Panc1 (cell line): ENCODE measurements at places on chromosomes 12 and 14.

GRCh38 chr12:22412581-22412980 lies 78.1 kb upstream of the ST8SIA1 start:
- no peak for DNase-seq

GRCh38 chr12:15899282-15899870 lies 11.8 kb upstream of the DERA start:
- no peak for DNase-seq

DNA sequence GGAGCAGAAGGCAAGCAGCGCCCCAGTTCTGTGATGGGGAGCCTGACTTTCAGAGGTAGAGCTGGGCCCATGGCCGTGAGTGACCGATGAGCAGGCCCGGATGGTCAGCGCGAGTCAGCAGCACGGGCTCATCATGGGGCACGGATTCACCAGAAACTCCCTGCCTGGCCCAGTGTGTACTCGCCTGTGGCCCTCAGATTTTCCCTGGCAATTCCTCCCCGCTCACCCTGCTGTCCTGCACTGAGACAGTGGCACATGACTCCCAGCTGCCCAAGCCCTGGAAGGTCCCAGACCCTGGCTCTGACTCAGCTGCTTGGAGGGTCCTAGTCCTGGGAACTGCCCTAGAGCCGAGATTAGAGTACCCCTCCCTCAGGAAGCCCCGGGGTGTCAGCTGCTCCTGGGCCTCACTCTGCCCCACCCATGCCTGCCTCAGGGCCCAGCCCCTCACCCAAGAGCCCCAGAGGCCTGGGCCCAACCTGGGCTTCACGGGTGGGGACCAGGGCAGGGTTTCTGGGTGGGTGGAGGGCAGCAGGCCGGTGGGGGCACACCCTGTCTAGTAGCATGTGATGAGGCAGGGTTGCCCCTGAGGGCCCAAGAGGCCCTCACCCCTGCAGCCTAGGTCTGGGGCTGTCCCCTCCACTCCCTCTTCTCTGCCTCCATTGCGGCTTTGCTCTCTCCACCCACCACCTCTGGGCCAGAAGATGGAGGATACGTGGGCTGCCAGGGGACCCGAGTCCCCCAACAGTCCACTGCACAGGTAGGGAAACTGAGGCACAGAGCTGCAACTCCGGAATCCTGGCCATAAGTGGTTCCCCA lies 8.4 kb downstream of the TRMT61A start:
- DNase-seq = no peak

GRCh38 chr14:92563359-92563758 lies 49.8 kb downstream of the RIN3 start:
- no peak for DNase-seq

- no peak for DNase-seq
These were observed 3.4 kb downstream of the PRKAG1 start for GRCh38 chr12:49015196-49015595.

DNA sequence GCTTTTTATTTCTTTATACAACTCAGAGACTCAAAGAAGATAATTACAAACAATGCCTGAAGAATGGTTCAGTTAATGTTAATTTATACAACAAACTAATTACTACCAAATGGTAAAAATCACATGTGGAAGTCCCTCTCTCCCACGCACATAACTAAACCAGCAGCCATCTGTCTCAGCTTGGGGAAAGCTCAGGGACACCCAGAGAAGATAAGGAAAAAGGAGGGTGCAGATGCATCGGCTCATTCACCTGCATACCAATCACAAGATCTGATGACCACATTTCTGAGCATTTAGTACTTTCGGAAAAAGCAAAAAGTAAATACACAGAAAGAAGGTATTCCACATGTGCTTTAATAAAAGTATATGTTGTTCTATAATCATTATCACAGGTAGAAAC lies 136.3 kb downstream of the SOX5 start:
- DNase-seq = no peak

DNA sequence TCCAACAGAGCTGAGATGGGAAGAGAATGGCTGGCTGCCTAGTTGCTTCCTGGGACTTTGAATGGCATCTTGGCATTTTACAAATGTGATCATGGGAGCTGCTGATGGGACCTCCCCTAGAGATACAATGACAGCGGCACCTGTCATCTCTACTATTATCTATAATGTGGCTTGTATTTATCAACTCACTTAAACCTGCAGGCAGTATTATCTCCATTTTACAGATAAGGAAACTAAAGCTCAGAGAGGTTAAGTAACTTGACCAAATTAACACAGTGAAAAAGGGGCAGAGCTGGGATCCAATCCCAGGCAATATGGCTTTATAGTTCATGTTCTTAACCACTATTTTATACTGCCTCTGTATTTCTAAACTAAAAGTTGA lies 111.7 kb downstream of the CHST11 start:
- DNase-seq = no peak

- DNase-seq = no peak
These were observed 43.6 kb downstream of the SPATS2 start for GRCh38 chr12:49410818-49411217.

- no peak for DNase-seq
These were observed 151.7 kb upstream of the DDHD1 start for GRCh38 chr14:53304726-53305381.

DNA sequence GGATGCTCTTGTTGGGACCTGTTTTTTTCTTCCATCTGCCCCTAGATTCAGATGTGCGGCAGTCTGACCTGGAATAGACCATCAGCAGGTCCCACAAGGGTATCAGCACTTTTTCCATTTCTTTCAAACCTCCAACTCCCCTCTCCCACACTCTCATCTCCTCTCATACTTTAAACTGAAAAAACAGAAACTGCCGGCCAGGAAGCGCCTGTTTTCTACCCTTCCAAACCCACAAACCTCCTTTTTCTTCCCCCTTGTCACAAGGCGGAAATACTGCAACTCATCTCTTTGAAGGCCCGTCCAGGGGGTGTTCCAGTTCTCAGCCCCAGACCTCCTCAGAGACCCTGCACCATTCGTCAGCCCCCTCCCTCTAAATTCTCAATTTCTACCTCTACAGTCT lies 62.5 kb upstream of the FKBP4 start:
- no peak for DNase-seq

- DNase-seq = no peak
These were observed 5.1 kb upstream of the TCL1B start for GRCh38 chr14:95681153-95681552.

GRCh38 chr12:54018468-54018984 lies 9.7 kb upstream of the HOXC6 start:
- no peak for DNase-seq

- no peak for DNase-seq
These were observed 30.3 kb downstream of the PITPNM2 start for GRCh38 chr12:123120452-123121166.

DNA sequence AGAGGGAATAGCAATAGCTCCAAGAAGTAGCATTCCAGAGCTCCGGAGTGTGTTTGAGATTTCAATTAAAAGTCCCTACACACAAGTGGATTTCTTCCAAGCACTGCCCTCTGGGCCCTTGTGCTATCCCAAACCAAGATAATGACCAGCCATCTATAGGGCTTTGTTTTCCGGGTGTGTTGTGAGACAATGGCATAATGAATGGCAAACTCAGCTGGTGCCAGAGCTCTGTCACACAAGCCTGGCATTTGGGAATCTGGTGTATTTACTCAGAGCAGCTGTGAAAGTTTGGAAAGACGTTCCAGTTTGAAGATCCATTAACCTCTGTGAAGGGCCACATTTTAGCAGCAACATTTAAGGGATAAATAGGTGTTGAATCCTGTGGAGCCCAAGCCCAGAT lies 61.2 kb upstream of the TMTC2 start:
- DNase-seq = no peak

DNA sequence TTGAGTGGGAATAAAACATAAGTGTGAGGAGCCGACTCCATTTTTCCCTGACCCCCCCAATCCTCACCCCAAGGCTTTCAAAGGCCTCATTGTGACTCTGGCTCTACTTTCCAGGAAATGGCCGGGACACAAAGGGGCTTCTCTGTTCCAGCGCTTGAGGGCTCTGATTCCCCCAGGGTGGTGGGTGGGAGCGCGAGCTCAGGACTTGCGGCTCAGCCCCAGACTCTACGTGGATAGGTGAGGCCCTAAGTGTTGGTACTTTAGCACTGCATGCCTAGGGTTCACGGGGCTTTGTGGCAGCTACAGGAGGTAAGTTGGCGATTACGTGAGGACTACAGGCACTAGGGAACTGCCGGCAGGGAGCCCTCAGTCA lies 553 bp downstream of the CNPY2 start:
- no peak for DNase-seq

DNA sequence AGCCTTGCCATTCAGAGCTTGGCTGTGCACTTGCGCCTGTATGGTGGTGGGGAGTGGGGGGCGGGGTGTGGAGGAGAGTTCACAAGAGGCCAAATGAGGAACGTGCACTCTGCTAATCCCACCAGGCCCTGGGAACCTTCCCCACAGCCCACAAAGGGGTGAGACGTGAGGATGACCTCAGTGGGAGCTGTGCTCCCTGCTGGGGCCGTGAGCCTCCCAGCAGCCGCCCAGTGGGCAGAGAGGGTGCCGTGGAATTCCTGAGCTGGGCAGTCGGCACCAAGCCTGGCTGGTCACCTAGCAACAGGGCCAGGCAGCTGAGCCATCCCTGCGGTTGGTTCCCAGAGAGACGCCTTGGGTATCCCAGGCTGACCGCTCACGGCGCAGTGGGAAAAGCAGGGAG lies 53.7 kb downstream of the CCNK start:
- DNase-seq = no peak
